NCI-H226 (cell line): ENCODE measurements at places on chromosomes 3 and 15.
A peak's percentile ranks its signal among the peaks of the same experiment; 100 is the strongest.

- DNase-seq = no peak
Measured at GRCh38 chr3:116630494-116630893, 79.1 kb upstream of the TUSC7 start.

GRCh38 chr15:94470492-94470891 lies 239.1 kb downstream of the MCTP2 start:
- DNase-seq = no peak

DNA sequence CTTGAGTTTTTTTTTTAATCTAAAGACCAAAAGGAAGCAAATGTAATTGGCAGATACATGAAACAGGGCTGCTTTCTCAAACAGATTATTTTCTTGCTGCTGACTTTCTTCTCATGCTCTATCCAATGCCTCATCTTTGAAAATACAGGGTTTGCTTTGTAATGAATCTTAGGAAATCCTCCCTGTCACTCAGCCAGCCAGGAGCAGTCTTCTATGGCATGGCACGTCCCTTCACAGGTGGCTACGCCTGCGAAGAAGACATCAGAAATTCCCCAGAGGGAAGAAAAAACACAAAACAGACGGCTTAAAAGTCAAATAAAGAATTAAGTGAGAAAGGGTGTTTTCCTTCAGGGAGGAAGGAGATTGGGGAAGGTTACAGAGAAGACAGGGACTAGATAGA lies 242.5 kb downstream of the IGSF11 start:
- no peak for DNase-seq

DNA sequence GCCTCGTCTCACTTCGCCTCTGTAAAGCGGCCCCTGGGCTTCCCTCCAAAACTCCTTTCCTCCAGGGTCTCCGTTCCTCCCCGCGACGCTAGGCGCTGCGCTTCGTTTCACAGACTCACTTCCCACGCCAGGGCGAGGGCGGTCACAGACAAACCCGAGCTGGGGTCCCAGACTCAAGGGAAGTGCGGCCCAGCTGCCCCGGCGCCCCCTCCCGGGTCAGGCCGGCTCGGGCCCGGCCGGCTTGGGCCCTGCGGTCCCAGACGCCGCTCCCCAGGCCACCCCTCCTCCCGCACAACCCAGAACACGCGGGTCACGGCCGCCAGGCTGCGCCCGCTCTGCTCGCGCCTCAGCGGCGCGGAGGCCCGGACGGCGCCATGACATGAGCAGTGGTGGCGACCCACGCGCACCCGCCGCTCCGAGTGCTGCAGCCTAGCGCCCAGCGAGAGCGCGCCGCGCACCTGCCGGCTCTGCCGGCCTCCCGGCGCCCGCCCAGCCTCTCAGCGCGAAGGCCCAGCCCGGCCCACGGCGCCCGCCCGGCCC lies 547 bp downstream of the NUP210 start:
- DNase-seq = peak; percentile 33

DNA sequence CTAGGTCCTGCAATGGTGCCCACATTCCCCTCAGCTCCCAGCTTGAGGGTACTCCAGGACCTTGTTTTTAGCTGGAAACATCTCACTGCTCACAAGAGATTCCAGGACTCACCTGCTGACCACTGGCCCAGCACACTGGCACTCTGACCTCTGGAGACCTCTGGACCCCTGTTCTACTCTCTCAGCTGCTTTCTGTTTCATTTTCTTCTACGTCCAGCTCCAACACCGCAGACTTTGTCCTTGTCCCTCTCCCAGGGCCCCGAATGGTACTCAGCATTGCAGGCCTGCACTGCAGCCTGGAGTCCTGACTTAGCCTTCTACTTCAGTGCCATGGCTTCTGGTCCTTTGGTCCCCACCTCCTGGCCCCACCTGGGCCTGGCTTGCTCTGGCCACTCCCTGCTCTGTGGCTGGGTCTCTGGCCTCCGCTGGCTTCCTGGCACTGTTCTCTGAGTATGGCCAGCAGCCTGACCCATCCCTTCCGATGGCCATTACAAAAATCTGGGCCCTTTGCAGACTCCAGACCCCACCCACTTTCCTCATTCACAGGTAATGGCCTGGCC lies 27.9 kb downstream of the KY start:
- no peak for DNase-seq

GRCh38 chr15:37517191-37517895 lies 417.0 kb upstream of the MEIS2 start:
- no peak for DNase-seq

DNA sequence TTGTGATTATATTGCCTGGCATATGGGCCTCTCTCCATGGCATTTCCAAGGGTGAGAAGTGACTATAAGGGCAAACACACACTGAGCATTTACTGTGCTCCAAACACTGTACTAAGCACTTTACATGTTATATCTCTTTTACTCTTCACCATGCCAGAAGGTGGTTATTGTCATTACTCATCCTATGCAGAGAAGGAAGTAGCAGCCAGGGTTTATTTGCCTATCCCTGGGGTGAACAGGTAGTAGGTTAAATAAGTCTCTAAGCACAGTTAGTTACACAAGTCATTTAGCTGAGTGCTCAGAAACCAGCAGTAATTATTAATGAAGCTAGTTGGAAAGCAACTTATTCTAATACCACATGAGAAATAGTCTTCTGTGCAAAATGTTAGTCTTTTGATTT lies 109.9 kb upstream of the SYNPR start:
- DNase-seq = no peak
